ENCODE measurements at places on chromosomes 7 and 10.

GRCh38 chr7:67105377-67105776 lies 108.7 kb downstream of the TYW1 start:
- DNase-seq: peak; percentile 11

DNA sequence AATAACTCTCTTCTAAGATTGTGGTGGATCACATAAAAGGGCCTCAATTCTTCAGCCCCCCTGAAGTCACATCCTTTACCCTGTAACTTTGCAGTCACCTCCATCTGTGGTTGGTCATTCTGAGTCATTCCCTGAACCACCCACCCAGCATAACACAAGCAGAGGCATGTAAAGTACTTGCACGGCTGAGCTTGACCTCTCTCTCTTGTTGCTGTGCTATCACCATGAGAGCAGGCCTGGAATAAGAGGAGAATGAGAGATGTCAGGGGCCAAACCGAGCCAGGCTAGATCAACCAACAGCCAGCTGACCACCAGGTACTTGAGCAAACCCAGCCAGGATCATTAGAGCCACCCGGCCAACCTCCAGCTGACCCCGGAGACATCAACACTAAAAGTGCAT lies 13.5 kb upstream of the STK17A start:
- no peak for DNase-seq

GRCh38 chr7:27936047-27936767 lies 196.2 kb downstream of the TAX1BP1 start:
- DNase-seq: no peak

DNA sequence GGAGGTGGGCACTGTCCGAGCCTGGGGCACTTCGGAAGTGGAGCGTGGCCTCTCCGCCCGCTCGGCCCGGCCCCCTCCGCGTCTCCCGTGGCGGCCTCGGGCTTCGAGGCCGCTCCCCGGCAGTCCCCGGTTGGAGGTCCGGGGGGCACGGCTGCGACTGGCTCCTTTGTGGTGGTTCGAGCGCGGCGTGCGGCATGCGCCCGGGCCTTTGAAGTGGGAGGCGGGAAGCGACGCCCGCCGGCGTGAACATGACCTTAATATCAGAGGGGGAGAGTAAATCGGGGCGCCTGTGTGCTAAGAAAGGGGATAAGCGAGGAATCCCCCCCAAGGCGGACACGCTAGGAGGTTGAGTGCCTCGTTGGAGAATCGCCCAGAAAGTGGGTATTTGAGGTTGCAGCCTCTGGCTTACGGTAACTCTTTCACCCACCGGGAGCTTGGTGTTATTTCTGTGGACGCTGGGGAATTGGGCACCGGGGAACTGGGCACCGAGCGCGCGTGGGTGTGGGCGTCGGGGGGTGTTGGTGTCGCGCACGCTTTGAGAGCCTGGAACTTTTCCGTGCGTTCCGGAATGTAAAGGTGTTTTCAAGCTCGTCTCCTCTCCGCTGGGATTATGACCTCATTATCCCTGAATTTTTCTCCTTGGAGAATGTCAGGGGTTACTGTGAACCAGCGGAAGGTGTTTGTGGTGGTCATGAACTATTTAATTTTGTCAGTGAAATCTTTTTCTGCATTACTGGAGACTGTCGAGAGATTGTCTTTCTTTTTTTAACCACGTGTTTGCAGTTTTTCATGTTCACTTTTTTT lies 660 bp downstream of the SUV39H2 start:
- peak; percentile 62 for DNase-seq

GRCh38 chr7:79285756-79286155 lies 167.7 kb downstream of the MAGI2 start:
- no peak for DNase-seq

- DNase-seq: no peak
These were observed 123.8 kb upstream of the SLC26A5 start for GRCh38 chr7:103569621-103570305.

DNA sequence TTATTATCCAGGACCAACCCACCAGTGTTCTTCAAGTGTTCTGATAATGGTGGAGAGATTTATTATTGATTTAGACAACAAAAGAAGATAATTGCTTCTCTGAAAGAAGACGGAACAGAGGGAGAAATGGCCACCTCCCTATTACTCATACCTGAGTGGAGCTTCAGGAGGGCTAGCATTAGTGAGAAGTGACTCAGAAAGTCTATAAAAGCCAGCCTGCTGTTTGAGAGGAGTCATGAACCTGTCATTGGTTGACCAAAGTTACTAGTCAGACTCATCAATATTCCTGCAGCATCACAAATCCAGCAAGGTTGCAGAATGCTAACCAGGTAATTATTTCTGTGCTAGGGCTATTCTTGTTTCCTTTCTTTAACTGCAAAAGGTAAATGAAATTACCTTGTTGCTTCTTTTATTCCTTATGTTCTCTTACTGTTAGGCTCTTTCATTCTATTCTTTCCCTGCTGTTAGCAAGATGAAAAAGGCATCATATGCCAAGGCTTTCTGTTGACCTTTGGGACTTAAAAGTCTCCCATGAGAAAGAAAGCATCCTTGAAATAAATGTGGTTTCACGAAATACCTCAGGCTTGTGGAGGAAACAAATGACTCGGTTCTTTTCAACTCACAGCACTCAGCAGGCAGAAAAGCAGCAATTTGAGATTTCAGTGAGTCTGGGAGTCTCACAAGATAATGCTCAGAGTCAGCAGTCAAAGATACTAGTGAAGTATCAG lies 256.4 kb upstream of the PHYHIPL start:
- no peak for DNase-seq

DNA sequence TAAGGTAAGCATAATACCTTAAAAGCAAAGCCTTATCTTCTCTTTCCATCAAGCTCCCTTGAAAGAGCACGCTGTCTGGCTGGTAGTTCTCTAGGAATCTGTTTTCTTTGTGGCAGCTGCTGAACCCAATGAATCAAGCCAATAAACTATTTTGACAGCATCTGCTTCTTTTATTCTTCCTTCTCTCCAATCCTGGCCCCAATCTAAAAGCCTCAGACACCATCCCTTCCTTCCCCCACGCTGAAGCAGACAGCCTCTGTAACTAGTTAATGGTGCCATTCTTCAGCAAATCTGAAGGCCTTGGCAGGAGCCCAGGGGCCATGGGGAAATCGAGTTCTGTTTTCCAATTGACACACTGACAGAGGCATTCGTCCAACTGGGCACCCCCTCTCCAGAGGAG lies 186.6 kb upstream of the LYZL1 start:
- DNase-seq: peak; percentile 43

- DNase-seq: no peak
These were observed 337.7 kb downstream of the GATA3 start for GRCh38 chr10:8392216-8392615.

- peak; percentile 13 for DNase-seq
These were observed 179.5 kb upstream of the LRGUK start for GRCh38 chr7:133947458-133948254.

DNA sequence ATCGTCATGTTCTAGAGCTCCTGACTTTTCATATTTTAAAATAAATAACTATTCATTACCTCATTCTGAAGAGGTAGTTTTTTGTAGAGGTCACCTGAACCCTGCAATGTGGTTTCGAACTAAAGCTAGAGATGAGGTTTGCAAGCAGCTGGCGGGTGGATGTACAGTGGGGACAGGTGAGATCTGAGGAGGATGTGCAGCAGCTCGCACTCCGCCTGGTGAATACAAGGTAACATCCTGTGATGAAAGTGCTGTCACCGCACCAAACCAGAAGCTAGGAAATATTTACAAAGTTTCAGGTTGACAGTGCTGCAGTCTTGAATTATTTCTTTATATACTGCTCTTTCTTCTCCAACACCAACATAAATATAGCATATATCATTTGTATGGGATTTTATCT lies 26.5 kb downstream of the NDUFB2 start:
- DNase-seq: no peak

DNA sequence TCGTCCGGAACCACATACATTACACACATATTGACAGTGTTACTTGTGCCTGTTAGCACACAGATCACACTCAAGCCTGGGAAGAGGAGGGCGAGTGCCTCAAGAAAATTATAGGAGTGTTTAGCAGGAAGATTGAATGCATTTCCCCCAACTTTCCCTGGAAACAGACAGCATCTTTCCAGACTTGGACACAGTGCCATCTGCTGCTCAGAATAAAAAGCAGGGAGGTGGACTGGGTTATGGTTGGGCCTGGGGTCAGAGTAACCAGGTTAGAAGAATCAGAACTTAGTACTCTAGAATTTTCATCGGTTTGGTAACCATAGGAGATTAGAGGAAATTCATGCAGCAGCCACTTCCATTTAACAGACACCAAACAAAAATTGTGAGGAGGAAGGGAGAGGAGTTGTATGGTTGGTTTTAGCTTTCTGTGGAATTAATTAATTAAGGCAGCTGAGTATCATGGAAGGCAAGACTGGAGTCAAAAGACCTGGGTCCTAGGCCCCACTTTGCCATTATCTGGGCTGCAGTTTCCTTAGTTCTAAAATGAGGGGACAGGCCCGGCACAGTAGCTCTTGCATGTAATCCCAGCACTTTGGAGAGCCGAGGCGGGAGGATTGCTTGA lies 43.4 kb upstream of the OPTN start:
- no peak for DNase-seq

GRCh38 chr10:3776796-3777571 lies 8.0 kb downstream of the KLF6 start:
- no peak for DNase-seq

- DNase-seq: no peak
These were observed 55.3 kb downstream of the PPP1R9A start for GRCh38 chr7:94962661-94963060.

GRCh38 chr7:106345421-106346166 lies 60.8 kb upstream of the NAMPT start:
- DNase-seq: peak; percentile 46

- DNase-seq: no peak
These were observed 166.7 kb upstream of the NRP1 start for GRCh38 chr10:33501161-33501560.

- DNase-seq: peak; percentile 6
These were observed 221.4 kb upstream of the SEMA3C start for GRCh38 chr7:81140252-81140651.

- no peak for DNase-seq
These were observed 102.1 kb upstream of the MDFIC start for GRCh38 chr7:114819616-114820362.

GRCh38 chr10:69496352-69497230 lies 45.3 kb downstream of the TSPAN15 start:
- DNase-seq: no peak

GRCh38 chr10:60980997-60981396 lies 37.0 kb upstream of the RHOBTB1 start:
- no peak for DNase-seq

GRCh38 chr7:47314728-47315607 lies 266.9 kb downstream of the TNS3 start:
- no peak for DNase-seq

DNA sequence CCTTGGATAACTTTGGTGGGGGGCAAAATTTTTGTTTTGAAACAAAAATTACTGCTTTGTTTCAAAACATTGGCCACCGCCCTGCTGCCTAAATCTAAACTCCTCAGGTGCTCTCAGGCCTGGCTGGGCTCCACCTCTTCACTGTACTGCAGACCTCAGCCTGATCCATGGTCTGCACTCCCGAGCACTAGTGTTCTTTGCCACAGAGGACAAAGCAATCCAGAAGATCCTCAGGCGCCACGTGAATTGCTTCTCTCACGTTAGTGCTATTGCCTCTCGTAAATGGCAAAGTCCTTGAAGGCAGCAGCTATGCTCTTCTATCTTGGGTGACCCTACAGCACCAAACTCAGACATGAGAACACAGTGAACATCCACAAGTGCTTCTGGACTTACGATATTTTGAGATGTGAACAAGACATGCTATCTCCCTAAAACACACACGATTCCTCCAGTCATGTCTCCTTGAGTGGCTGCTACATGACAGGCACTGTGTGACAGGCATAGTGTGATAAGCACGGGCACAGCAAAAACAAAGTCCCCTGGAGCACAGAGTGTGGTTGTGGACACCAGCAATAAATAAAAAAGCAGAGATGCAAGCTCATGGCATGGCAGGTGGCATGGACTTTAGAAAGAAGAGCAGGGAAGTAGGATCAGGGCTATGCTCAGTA lies 582.1 kb upstream of the DPP6 start:
- DNase-seq: no peak

GRCh38 chr10:37747081-37747480 lies 110.3 kb downstream of the ZNF248 start:
- DNase-seq: no peak

- peak; percentile 79 for DNase-seq
These were observed 4.9 kb downstream of the SMARCD3 start for GRCh38 chr7:151243408-151244195.

DNA sequence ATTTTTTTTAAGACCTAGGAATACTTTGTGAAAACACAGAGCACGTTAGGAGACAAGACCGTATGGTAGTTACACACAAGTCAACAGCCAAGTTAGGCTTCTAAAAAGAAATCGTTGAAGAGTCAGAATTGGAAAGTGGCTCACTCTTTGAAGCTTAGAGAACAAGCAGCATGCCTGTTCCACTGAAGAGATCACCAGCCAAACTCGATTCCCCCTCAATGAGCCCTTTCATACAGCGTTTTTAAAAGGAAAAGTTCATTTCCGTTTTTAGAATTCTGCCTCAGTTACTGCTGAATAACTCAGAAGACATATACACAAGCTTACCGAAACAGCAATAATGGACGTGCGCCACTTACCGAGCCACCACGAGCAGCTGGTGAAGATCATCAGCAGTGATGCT lies 41.0 kb downstream of the MCMBP start:
- DNase-seq: no peak

DNA sequence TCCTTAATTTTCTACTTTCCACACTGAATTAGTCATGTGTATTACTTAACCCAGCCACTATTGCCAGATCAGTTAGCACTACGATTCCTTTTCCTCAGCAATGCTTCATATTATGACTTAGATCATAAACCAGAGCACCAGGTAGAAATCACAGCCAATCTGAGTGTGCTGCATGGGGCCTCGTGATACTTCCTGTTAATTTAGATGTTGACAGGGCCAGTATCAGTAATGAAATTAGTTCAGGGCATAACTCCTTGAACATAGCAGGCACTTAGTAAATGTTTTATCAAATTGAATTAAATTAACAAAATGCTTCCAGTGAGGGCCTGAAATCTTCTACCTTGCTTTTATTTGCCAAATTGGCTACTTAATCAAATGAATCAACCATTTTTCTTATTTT lies 169.3 kb upstream of the LRGUK start:
- no peak for DNase-seq

DNA sequence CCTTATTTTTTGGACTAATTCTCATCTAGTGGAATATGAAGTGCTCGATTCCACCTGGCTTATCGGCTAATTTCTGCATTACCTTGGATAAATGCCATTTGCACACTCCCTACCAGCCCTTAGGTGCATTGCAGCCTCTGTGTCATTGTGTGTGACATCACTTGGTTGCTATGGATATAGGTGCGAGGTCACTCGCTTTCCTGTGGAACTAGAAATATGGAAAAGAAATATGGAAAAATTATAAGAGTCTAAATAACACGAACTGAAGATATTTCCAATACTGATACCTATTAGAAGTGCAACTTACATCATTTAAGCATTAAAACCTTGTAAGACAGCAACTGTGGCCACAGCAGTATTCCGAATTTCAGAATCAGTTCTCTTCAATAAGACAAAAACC lies 2.0 kb downstream of the YWHAG start:
- peak; percentile 42 for DNase-seq

DNA sequence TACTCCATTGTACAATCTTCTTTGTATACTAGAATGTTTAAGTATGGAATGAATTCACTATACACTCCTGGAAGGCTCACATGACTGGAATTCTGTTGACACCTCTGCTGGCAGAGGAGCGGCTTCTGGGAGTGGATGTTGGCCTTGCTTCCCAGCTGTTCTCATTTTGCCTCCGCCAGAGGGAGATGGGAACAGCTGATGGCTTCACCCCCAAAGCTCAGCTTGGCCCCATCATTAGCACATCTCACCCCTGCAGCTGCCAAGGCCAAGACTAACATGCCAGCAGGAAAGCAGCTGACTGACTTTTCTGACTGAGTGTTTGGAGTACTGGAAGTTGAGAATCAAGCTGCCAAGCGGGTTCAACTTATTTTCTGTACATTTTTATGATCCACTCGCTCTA lies 15.1 kb downstream of the ADAM12 start:
- no peak for DNase-seq
